ENCODE measurements at places on chromosomes 7 and 10.

DNA sequence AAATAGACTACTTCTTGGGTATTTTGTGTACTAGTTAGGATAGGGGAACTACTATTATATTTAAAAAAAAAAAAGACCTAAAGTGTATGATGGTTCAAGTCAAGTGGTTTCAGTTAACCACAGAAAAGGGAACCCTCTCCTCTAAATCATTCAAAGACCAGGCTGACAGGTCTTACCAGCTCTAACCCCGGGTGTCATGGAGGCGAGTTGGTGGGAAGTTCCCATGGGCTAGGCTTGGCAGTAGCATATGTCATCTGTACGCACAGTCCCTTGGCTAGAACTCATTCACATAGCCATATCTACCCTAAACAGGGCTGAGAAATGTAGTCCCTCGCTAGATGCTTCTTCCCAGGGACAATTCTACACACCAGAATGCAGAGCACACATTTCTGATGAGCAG lies 37.7 kb upstream of the KCNMA1 start:
- DNase-seq: no peak

GRCh38 chr7:68544851-68545250 lies 1053.4 kb upstream of the AUTS2 start:
- no peak for DNase-seq

DNA sequence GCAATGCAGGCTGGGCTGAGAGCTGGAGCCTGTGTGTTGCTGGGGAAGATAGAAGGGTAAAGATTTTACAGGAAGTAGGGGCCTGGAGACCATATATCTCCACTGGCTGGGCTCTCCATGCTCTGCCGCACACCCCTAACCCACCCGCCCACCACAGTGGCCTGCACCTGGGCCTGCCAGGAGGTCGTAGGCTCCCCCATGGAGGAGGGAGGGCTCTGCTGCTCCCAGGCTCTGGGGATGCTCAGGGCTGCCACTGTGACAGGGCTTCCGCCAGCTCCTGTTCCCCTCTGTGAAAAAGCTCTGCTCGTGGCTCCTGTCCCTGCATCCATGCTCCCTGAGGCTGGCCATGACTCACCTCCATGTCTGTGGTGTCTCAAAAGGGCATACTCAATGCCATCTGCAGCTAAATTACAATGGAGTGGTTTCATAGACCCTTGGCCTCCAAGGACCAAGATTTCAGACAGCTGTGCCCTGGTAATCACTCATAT lies 106.0 kb downstream of the CXCL12 start:
- no peak for DNase-seq

- DNase-seq: no peak
Observed at GRCh38 chr10:31304291-31304970, 14.6 kb upstream of the ZEB1 start.

DNA sequence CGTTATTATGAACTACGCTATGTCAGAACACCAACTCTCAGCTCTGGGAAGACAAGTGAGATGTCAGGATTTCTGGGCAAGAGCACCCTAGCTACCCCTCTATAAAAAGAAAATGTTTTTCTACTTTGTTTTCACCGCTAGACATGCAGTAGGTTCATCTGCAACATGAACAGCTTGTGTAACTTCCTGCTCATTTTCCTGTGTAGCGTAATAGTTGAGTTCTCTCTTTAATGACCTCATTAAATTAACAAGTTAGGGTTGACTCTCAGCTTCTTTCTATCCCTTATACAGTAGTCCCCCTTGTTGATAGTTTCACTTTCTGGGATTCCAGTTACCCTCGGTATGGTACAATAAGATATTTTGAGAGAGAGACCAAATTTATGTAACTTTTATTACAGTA lies 329.4 kb upstream of the ZNF32 start:
- no peak for DNase-seq

DNA sequence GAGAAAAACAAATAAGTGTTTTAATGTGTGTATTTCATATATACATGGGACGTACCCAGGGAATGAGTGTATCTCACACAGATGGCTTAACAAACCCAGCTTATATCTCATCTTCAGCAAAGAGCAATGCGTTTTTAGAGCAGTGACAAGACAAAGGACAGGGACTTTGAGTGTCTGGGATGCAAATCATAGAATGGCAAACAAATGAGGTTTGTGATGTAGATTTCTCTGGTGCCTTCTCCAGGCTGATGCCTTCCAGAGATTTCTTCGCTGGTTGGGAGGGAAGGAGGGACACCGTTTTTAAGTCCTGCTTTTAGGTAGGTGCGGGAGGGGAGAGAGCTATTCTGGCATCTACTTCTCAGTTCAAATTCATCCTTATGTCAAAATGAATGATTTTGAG lies 16.6 kb downstream of the LANCL2 start:
- DNase-seq: no peak

- DNase-seq: no peak
Observed at GRCh38 chr7:42233171-42233570, 3.8 kb downstream of the GLI3 start.

DNA sequence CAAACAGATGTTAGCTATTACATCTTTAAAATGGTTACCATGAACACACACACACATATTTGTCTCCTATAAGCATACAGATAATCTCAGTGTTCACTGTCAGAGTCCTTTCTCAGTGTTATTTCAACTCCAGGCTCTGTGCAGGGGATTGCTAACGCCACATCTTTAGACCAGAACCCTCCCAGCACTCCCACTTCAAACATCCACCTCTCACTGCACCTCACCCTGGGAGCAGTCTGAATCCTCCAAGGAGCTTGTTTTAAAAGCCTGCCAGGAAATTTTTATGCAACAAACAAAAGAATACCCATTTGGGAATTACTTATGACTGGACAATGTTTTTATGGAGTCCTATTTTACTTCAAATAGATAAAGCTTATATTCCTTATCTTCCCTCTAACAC lies 107.4 kb downstream of the PARD3 start:
- DNase-seq: no peak

DNA sequence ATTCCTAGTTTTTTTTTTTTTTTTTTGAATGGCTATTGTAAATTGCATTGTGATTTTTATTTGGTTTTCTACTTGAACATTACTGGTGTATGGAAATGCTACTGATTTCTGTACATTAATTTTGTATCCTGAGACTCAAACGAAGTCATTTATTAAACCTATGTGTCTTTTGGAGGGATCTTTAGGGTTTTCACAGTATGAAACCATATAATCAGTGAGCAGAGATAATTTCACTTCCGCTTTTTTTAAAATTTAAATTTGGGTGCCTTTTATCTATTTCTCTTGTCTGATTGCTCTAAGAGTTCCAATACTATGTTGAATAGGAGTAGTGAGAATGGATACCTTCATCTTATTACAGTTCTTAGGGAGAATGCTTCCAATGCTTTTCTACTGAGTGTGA lies 102.7 kb downstream of the ZWINT start:
- no peak for DNase-seq

GRCh38 chr7:149586646-149587645 lies 89.3 kb upstream of the ZNF746 start:
- DNase-seq: no peak

DNA sequence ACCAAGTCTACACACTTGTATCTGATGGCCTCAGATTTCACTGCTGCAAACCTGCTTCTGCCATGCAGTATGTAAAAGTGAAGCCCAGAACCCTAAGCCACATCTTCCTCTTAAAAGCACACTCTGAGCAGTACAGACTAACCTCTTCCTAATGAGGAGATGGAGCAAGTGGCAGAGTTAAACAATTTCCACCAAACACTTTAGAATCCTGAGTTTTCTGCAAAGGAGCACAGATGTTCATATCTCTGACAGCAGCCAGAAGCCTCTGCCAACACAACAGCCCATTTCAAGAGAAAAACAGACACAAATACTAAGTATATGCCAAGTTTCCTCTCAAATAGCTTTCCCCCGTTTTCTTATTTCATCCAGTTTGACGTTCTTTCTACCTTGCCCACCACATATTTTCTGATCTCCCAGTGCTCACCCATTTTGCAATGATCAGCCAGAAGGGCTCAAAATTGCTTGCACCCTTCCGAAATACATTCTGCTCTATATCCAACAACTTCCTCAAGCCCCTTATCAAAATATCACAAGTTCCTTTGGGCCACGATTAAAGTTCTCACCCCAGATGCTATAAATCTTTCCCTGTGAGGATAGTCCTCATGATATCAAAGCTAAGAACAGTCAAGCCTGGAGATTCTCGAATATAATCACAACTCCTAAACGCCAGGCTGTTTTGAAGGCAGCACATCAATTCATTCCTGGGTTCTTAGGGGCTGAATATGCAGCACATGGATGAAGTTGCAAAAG lies 27.5 kb downstream of the ELMO1 start:
- no peak for DNase-seq

DNA sequence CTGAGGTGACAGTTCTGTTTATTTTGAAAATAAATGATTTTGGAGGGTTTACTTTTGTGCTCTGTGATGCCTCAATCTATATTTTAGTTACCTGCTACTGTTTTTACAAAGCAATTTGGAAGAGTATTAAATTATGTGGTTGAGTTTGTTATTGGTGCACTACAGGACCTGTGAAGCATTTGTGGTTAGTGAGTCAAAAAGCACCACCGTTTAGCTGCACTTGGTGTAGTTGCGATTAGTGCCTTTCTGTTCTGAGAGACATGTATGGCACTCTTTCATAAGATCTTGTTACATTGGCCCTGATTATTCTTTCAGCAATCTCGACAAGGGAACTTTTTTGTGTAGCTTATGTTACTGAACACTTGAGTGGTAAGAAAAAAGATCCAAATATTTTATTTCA lies 132.2 kb downstream of the BBS9 start:
- no peak for DNase-seq

GRCh38 chr10:133379152-133379800 lies at the start of gene PAOX:
TSS of gene PAOX (plus strand) at chr10:133379262. CDS start at chr10:133379317, 55 bp downstream.
- DNase-seq: no peak

- no peak for DNase-seq
Observed at GRCh38 chr7:134548877-134549276, at the start of gene AKR1B15. TSS of gene AKR1B15 (plus strand) at chr7:134549110. CDS start at chr7:134564620, 15,510 bp downstream.

GRCh38 chr7:158310924-158311666 lies 276.5 kb downstream of the PTPRN2 start:
- DNase-seq: no peak

- DNase-seq: no peak
Observed at GRCh38 chr10:92238586-92239098, 52.2 kb downstream of the CPEB3 start.

GRCh38 chr7:32116436-32116835 lies 46.2 kb upstream of the PDE1C start:
- DNase-seq: no peak

- DNase-seq: no peak
Observed at GRCh38 chr10:115883372-115883771, 389.6 kb downstream of the GFRA1 start.

GRCh38 chr10:18601321-18601720 lies 50.1 kb downstream of the NSUN6 start:
- no peak for DNase-seq

GRCh38 chr7:131895541-131896164 lies 339.2 kb upstream of the PODXL start:
- peak; percentile 7 for DNase-seq

DNA sequence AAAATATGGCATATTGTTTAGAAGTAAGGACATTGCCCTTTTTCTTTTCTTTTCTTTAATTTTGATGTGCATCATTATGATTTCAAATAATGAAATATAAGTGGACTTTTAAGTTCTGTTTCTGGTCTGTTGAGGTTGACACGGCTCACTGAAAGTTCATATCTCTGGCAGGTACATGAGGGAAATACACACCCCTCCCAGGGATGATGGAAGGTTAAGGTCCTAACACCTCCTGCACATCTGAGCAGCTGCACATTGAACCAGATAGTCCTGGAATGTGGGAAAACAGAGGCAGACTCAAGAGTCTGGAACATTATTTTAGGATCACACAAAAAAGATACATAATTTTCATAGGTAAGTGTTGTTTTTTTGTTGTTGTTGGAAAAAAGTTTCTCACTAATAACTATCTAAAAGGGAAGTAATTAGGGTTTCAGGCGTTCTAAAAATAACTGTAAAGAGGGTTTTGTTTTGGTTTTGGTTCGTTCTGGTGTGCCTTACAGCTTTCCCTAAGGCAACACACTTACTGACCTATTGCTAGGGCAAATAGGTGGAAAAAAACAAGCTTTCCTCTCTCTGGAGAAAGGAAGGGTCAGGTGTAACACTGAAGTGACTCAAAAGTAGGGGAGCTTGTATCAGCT lies 201.2 kb upstream of the PRKCQ start:
- no peak for DNase-seq

GRCh38 chr10:42911359-42911758 lies 128.8 kb downstream of the BMS1 start:
- no peak for DNase-seq

DNA sequence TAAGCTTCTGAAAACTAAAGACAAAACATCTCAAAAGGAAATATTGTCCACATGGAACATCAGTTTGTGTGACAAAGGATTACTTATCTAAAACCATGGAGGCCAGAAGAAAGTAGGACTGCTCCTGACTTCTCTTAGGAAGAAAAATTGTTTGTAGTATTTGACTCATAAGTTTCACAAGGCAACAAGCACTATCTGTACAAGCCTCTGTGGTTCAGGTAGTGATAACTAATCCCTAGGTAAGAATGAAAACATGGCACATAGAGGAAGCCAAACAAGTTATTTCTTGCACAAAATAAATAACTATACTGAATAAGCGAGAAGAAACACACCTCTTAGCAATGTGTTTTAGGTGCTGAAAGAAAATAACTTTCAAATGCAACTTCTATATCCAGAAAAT lies 30.3 kb downstream of the TFPI2 start:
- no peak for DNase-seq

GRCh38 chr7:80957226-80957777 lies 38.5 kb upstream of the SEMA3C start:
- DNase-seq: no peak

- no peak for DNase-seq
Observed at GRCh38 chr7:28480595-28480994, 68.3 kb downstream of the CREB5 start.

DNA sequence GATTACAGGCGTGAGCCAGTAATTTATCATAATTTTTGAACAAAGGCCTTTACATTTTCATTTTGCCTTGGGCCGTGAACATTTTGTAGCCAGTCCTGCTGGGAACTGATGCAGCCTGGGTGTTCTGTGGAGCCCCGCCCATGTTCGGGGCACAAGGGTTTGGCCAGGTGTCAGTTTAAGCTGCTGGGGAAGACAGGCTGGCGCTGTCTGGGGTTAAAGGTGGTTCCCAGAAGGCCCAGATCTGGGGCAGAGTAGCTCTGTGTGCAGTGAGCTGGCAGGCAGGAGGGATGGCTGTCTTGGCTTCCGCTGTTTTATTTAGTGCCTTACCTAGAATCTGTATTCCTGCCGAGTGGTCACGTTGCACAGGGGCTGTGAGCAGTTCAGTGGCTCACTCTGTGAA lies 50.2 kb downstream of the DOCK1 start:
- DNase-seq: no peak

DNA sequence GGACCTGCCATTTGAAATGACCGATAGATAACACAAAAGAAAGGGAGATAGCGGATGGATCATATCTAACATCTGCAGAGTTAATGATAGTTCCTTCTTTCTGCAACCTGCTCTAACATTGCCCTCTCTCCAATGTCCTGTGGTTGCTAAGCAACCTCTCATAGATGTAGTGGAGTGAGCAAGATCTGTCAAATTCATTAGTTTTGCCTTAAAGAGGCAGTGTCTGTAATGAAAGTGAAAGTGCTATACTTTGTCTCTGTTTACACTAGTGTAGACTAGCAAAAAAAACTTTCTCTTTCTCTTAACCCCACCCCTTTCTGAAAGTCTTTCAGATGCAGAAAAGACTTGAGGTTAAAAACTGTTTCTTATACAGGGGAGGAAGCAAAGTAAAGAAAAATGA lies 1196.9 kb downstream of the SORCS3 start:
- no peak for DNase-seq

Data from Panc1 (cell line).